Renal pelvis (tissue), 12 donors: ENCODE measurements at places on chromosomes 12 and 14. TPM values are rescaled to one million over a fixed set of nuclear protein-coding genes. Genes with fewer than 3 reads are reported as not detected.

Gene SLC38A4
- 27.5 TPM for polyA plus RNA-seq

Gene SERPINA9
- polyA plus RNA-seq, result not detected

Gene PKP2
- 21.0 TPM for polyA plus RNA-seq

Gene SLC8A3
- polyA plus RNA-seq, result 0.35 TPM

Gene IAPP
- not detected for polyA plus RNA-seq

DNA sequence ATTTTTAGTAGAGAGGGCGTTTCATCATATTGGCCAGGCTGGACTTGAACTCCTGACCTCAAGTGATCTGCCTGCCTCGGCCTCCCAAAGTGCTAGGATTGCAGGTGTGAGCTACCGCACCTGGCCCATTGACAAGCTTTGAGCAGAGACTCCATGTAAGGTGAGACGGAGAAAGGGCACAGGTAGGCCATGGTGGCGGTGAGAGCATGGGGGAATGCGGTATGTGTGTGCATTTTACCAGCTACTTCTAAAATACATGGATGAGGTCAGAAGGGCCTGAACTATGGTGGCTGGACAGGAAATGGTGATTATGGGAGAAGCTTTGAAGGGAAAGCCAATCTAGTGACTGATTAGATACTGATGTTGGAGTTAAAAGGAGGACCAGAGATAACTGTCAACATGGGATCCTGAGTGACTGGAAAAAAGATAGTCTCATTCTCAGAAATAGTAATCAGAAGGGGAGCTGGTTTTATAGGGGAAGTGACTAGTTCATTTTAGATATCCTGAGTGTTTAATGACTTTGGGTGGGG is 21.9 kb upstream of the PTPRB start:
- DNase-seq, result no peak

- DNase-seq, result no peak
Observed at GRCh38 chr12:124396544-124397398, 101.9 kb downstream of the RFLNA start.

DNA sequence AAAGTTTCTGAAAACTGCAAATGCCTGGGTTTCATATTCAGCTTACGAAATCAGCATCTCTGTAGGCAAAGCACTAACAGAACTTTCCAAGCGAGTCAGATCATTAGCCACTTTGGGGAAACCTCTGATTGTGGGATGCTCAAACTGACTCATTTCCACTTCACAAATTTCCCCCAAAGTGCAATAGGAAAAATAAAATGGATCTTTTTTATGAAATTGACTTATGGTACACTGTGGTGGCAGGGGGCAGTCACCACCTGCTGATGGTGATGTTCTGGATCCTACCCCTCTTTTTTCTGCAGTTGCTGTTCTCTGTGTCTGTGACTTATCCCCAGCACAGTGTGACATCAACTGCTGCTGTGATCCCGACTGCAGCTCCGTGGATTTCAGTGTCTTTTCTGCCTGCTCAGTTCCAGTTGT is 5.6 kb downstream of the TCTN1 start:
- DNase-seq, result no peak

- no peak for DNase-seq
Observed at GRCh38 chr12:58922849-58923248, 2.5 kb upstream of the LRIG3 start.

DNA sequence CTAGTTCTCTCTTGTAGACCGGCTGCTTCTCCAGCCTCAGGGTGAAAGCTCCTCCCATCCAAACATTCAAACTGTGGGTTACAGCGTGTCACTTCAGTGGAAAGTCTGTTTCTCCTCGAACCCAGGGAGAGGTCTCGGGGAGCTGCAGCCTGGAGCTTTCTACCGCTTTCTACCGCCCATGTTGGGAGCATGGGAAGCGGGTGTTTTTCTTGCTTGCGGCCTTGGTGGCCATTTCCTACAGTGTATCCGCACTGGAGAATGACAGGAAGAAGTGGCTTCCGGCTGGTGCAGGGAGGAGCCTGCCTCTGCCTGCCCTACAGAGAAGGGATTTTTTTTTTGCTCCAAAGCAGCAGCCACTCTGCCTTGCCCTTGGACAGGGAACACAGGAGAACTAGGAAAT is 21.2 kb downstream of the ZFP36L1 start:
- no peak for DNase-seq

- no peak for DNase-seq
Observed at GRCh38 chr14:34710006-34710405, 4.4 kb downstream of the CFL2 start.

DNA sequence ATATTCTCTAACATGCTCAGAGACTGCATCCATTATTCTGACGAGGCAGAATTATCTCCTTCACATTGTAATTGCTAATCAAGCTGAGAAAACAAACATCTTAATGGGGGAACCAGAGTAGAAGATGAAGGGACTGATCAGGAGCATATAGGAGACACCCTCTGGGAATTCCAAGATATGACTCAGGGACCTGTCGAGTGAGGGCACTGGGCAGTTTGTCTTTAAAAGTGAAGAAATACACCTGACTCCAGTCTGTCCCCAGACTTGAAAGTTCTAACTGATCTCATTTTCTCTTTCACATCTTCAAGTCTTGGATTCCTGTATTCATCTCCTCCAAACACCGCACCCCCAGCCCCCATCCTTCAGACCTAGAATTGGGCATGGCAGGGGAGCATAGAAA is 226.9 kb upstream of the PLXNC1 start:
- DNase-seq, result no peak

DNA sequence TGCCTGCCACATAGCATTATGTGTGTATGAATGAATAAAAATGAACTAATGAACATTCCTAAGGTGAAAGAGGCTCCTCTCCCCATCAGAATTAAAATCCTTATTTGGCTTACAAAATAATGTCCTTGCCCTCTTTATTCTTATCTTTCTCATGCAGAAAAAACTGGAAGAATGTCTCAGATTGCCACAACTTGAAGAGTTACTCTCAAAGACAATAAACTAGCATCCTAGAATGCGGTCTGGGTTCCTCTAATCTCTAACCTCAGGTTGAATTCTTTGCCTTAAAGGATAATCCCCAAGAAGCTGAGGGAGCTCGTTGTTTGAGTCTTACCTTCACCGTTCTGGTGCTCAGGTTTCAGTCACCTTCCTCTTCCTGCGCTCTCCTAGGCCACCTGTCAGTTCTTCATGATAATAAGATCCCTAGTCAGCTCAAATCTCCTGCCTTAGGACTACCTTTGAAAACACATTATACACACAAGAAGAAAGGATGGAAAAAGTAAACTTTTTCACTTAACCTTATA is 147.1 kb downstream of the PHLDA1 start:
- DNase-seq, result no peak

DNA sequence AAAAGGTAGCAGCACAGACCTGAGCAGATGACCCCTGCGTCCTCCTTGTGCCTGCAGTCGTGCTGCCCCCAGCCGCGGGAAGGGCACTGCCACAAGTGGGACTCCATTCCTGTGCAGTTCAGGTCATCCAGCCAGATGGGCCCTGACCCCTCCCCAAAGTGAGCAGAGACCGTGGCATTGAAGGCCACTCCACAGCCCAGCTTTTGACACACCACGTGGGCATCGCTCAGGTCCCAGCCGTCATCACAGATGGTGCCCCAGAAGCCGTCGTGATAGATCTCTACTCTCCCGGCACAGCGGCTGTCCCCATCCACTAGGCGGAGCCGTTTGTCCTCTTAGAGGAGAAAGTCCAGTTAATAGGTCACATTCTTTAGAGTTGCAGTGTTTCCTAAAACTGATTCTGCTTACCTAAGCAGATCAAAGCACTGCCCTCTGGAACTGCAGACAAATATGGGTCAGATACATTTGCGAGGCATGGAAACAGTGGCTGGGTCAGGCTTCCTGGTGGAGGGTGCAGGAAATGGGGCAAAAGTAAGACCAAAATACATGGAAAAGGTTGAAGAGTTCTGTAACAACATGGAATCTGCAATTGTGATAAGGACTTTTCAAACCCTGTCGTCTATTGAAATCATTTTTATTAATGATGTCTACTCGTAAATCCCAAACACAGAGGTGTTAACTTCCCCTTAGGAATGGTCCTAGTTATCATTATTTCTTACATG is 69.4 kb downstream of the CD163L1 start:
- no peak for DNase-seq

- DNase-seq, result no peak
Observed at GRCh38 chr14:27389402-27389801, 791.6 kb upstream of the NOVA1 start.

DNA sequence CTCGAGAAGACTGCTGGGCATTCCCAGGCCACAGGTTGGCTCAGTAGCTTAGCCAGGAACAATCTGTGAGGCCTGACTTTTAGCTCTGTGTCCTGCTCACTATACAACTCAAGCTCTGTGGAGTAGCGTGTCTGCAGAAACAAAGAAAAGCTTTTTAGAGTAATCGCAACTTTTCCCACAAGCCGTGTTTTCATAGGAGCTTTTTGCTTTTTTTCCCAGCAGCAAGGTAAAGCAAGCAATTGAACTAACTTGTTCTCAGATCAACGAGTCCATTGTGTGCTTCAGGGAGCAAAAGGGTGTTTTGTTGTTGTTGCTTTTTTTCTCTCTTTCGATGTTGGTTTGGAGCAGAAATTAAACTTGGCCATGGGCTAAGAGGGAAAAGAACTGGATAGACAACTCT is 97.3 kb upstream of the BCL2L14 start:
- no peak for DNase-seq

DNA sequence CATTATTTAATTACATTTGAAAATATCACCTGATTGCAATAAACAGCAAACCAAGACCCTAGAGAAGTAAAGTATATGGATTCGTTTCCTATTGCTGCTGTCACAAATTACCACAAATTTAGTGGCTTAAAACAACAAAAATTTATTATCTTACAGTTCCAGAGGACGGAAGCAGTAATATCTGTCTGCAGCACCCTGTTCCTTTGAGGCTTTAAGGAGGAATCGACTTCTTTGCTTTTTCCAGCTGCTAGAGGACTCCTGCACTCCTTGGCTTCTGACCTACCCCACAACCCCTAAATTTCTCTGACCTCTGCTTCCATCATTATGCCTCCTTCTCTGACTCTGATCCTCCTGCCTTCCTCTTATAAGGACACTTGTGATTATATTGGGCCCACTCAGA is 23.8 kb upstream of the PPM1A start:
- DNase-seq, result no peak

DNA sequence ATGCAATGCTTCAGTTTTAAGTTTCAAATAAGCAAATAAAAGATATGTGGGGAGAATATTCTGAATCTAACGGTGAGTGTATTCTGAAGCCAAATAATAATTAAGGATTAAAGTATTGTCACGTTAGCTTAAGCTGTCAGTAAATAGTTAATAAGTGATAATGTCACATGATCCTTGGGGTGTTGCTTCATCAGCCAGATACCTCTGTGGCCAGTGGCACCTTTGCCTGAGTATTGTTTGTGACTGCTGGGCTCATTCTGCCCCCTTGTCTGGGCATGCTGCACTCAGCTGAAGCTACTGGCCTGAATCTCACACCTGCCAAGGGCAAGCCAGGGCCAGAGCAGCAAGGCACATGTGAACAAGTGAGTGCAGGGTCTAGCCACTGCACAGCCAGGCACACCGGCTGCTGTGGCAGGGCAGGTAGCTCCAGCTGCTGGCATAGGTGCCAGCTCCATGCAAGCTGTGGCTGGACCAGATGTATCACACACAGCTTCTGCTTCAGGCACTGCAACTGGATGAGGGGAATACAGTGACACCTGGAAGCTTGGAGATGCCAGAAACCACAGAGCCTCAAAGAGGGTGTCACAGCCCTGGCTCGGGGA is 739.7 kb downstream of the SLC6A15 start:
- DNase-seq, result no peak

DNA sequence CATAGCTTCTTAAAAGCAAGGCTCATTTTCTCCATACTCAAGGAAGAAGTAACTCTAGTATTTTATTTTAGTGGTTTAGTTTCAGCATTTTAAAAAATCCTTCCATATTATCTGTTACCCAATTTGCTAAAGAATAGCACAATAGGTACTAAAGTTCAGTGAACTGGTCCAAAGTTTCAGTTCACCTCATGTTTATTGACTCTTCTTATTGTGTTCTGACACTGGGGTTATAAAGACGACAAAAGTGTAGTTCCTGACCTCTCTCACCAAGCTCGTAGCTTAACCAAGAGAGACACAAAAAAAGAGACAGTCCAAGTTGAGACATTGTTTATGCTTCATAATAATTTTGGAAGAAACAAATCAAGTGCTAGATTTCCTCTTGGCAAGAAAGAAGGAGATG is 40.8 kb upstream of the SLC38A2 start:
- no peak for DNase-seq
